ENCODE measurements at places on chromosomes 5 and 9.

GRCh38 chr5:66570201-66570600, 26.0 kb upstream of the MAST4 start:
- no peak for DNase-seq

GRCh38 chr5:32713361-32713769, 2.2 kb downstream of the NPR3 start:
- DNase-seq, result no peak

GRCh38 chr5:131460867-131461572, 174.0 kb downstream of the RAPGEF6 start:
- peak; percentile 14 for DNase-seq

- no peak for DNase-seq
Measured at GRCh38 chr5:20486826-20487225, 498.8 kb upstream of the CDH18 start.

DNA sequence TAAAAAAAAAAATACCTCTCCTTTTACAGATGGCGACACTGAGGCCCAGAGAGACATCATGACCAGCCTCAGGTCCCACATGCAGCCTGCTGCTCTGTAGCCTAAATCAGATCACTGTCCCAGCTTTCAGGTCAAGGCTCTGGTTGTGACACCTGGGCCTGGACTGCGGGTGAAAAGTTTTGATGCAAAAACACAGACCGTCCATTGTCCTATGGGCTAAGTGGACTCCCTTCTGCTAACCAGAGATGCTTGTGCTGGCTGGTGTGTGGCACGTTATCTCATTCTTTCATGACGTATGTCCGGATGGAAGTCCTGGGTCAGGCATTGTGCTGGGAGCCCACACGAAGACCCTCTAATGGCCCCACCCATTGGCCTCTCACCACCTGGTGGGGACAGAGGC, 7.8 kb downstream of the NEK6 start:
- DNase-seq, result no peak

GRCh38 chr9:34664281-34665066, 2.0 kb upstream of the CCL27 start:
- DNase-seq, result peak; percentile 92

DNA sequence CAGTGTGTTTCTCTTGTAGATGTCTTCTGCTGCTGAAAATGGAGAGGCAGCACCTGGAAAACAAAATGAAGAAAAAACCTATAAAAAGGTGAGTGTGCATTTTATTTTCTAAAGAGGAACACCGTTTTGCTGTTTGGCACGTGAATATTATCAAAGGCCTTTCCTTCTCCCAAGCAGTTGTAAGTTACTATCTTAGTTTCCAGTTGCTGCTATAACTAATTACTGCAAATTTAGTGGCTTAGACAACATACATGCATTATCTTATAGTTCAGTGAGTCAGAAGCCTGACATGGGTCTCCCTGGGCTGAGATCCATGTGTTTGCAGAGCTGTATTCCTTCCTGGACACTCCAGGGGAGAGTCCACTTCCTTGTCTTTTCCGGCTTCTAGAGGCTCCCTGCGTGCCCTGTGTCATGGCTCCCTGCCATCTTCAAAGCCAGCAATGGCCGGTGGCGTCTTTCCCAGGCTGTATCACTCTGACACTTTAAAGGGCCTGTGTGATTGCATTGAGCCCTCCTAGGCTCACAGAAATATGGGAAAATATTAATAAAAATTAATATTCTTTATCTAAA, 117.6 kb downstream of the PIP5K1B start:
- DNase-seq, result no peak

Data from hematopoietic multipotent progenitor cell treated with erythropoietin and hydrocortisone succinate and interleukin-3 and kit ligand, for 4 days (in vitro differentiated cells).